ENCODE measurements at places on chromosomes 11 and 22.

DNA sequence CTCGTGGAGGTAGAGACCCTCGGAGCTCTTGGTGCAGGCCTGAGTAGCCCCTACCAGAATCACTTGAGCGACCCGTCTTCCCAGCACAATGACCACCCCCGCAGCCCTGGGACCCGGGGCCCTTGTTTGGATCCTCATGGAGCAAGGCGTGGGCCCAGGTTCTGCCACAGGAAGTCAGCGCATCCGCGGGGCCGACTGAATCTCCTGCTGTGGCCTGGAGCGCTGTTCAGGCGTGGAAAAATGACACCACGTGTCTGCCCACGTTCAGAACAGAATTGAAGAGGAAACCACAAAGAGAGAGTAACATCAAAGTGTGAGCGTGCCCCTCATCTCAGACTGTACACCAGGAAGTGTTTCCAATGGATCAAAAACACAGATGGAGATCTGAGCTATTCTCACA is 1479.2 kb downstream of the TBC1D22A start:
- no peak for DNase-seq

DNA sequence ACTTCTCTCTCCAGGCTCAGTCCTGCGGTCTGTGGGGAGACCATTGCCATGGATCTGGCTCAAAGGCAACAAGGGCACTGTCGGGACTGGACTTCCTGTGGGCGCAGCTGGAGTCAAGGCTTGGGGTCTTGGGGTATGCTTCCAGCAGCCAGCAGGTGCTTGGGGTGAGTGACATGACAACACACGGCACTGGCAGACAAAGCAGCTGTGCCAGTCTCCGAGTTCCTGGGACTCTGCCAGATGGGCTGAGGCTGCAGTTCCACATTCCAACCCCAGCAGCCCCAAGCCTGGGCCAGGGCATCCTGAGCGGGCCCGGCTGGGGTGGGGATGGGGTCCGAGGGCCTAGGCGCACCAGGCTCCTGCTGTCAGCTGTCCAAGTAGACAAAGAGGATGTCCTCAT is 12.3 kb downstream of the GUCD1 start:
- DNase-seq, result no peak

GRCh38 chr11:3816673-3817072 is 8.3 kb downstream of the PGAP2 start:
- DNase-seq, result no peak

DNA sequence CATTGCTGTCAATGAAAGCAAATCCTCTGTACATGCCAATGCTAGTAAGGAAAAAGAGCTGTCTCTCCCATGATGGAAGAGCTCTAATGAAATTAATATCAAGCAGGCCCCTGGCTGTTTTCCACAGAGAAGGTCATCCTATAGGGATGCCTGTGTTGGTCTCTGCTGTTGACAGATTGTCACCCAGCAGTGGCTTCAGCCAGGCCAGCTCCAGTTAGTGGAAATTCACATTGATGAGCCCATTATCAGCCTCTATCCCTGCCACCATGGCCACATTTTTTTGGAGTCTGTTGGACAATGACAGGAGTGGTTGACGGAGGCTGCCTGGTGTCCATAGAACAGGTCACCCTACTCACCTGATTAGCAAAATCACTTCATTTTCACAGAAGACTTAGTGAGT is 104.3 kb downstream of the GGTLC2 start:
- no peak for DNase-seq

DNA sequence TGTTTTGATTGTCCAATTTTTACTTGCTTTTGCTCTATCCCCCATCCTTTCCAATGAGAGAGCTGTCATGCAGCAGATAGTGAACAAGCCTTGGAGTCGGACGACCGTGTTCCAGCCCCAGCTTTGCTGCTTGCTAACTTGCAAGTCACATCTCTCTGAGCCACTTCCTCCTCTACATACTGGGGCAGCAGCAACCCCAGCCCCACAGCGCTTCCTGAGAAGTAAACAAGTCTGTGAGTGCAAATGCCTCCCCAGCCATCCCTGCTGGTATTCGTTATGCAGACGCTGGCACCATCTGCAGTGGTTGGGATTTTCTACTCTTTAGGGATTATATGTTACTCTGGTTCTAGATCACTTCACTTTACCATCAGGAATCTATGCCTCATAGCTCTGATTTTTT is 35.0 kb downstream of the TPBGL start:
- no peak for DNase-seq

GRCh38 chr11:116535994-116536393 is 236.8 kb downstream of the BUD13 start:
- no peak for DNase-seq

DNA sequence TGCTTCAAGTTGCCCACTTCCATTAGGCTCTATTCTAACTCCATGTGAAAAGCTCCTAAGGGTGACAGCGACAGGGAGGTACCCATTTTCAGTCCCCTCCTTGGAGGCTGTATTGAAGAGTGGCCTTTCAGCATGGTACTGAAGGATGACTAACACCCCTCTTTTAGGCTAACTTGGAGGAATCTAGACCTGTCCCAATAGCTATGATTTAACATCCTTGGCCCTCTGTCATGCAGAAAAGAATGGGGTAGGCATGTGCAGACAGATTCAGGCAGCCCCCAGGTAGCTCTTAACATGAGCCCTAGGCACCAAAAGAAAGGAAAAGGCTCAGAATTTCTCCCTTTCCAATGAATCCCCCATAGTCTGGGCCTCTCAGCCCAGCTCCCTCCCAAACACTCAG is 89.3 kb upstream of the AMOTL1 start:
- no peak for DNase-seq
